ENCODE measurements at places on chromosomes 3 and 15. TPM values are rescaled to one million over a fixed set of nuclear protein-coding genes. Genes with fewer than 3 reads are reported as not detected.

DNA sequence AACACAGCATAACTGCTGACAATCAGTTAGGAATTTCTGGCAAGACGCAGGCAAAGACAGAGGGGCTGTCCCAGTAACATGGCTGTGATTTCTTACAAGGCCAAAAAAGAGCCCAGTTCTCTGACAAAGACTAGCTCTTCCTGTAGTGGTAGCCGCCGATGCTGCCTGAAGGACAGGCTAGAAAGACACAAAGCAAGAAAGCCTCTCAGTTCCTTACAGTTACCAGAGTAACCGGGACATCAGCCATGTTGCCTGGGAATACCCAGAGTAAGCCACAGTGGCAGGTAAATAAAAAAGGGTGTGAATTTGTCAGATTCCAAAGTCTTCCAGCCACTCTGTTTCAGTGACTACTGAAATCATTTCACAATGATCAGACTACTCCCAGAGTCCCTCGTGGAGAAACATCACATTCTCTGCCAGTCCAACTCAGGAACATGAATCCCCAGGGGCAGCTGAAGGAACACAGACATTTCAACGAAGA is 493.6 kb upstream of the ADAMTS9 start:
- no peak overlapping the region for H3K4me3 ChIP-seq
- no peaks in the 10 kb centered on the region for H3K4me1 ChIP-seq
- H3K36me3 ChIP-seq = no peaks in the 10 kb centered on the region
- no peak overlapping the region for H3K27ac ChIP-seq

DNA sequence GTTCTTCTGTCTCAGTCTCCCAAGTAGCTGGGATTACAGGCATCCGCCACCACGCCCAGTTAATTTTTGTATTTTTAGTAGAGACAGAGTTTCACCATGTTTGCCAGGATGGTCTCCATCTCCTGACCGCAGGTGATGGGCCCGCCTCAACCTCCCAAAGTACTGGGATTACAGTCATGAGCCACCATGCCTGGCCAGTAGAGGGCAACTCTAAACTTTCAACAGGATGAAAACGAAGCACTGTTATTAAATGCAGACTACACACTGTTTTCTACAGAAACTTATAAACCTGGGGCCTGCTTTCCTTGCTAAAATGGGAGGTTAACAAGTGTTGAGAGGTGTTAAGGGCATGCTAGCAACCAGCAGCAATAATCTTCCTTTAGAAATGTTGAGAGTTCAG is 7.6 kb downstream of the ARPC4 start:
- no peaks in the 10 kb centered on the region for H3K27me3 ChIP-seq
- DNase-seq = no peak
- no peak overlapping the region for H3K27ac ChIP-seq
- no peak overlapping the region for H3K4me3 ChIP-seq
- H3K4me1 ChIP-seq = no peaks in the 10 kb centered on the region
- H3K36me3 ChIP-seq = peaks cover 97% of the 10 kb centered on the region

DNA sequence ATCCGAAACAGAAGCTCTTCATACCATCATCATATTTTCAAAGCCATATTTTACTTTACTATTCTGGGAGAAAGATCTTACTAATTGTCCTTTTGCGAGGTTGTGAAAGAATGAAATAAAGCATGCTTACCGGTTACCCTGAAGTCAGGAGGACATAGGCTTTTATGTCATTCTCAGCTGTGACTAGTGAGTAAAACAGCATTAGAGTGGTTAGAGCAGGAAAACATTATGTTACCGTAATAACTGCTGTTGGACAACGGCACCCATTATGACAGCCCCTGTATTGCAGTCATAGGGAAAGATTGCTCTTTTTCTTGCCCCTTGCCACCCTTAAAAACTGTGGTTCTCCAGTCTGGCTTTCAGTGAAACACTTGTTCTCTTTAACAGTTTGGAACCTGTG is 1035.7 kb downstream of the ZPLD1 start:
- H3K36me3 ChIP-seq = no peaks in the 10 kb centered on the region
- no peak for DNase-seq
- no peak overlapping the region for H3K4me3 ChIP-seq

DNA sequence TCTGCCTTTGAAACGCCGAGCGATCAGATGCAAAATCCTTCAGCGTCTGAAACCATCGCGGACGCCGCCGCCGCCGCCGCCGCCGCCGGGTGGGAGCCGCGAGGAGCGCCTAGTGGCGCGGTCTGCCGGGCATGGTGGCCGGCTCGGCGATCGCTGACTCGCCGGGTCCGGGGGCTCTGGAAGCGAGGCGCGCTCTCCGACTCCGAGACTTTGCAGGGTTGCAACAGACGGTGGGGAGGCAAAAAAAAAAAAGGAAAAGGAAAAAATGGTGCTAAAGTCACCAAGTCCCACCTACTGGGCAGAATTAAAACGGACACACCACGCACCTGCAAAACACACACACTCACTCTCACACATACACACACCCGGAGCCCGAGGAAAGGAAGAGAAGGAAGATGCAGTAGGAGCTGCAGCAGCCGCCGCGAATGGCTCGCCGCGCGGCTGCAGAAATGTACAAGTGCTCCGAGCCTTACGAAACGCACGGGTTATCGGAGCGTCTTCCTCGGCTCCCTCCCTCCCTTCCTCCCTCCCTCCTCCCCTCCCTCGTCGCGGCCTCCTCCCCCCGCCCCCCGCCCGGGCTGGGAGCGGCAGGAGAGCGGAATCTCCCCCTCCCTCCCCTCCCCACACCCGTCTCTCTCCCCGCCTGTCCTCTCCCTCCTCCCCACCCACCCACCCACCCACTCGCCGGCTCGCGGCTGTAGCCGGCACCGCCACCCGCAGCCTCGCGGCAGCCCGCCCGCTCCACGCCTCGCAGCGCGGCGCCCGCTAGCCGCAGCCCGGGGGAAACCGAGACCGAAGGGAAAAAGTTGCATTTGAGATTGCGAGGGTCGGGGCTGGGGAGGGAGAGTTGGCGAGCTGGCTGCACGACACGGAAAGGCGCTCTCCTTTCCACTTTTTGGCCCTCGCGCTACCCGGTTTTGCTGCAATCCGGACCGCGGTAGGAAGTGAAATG is at the start of gene NTRK3:
TSS of gene NTRK3 (minus strand) at position 461 of the 952 bp plus-strand sequence. CDS start 586 bp downstream, outside the sequence.
- peaks cover 13% of the 10 kb centered on the region for H3K4me1 ChIP-seq
- no peak for DNase-seq
- no peak within 1 kb of the TSS for H3K27ac ChIP-seq
- no peaks in the 10 kb centered on the region for H3K36me3 ChIP-seq

DNA sequence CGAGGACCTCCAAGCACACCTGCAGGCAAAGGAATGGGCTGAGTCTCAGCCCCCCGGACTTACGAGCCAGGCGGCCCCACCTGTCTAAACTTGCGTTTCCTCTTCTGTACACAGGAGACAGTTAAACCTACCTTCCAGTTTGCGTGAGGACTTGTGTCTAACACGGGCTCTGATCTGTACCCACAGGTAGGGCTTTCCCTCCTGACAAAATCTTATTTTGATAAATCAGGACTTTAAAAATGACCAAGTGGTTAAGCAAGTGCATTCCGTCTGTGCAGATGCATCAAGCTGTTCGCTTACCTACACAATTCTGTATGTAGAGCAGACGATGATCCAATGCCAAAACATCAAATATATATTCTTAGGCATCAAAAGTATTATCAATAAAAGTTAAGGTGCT is 238.0 kb downstream of the XXYLT1 start:
- H3K4me1 ChIP-seq = no peaks in the 10 kb centered on the region
- H3K27ac ChIP-seq = no peak overlapping the region
- DNase-seq = no peak
- no peaks in the 10 kb centered on the region for H3K36me3 ChIP-seq

The ACKR2 gene
- 2.5 TPM for total RNA-seq

The STT3B gene
- 139 TPM for total RNA-seq

The MESP1 gene
- total RNA-seq = 3.0 TPM

Measured in left lung (tissue), 14 donors.